ENCODE measurements at places on chromosomes 7 and 10. TPM values are rescaled to one million over a fixed set of nuclear protein-coding genes. Genes with fewer than 3 reads are reported as not detected.

Gene SEMA3D
- not detected for polyA plus RNA-seq

Gene NPTX2
- not detected for polyA plus RNA-seq

Gene ITIH5
- polyA plus RNA-seq = not detected

Gene CCDC146
- polyA plus RNA-seq = 1.0 TPM

Gene PPP1R3C
- polyA plus RNA-seq = not detected

Gene GPR15LG
- polyA plus RNA-seq = not detected

Gene GCC1
- 28.8 TPM for polyA plus RNA-seq

Gene APBB1IP
- polyA plus RNA-seq = 66.4 TPM

Gene UTF1
- not detected for polyA plus RNA-seq

Gene TNS3
- polyA plus RNA-seq = 12.5 TPM

Gene FAM237B
- not detected for polyA plus RNA-seq

Gene HPS1
- 125 TPM for polyA plus RNA-seq

Gene WASHC2A
- 29.9 TPM for polyA plus RNA-seq

Gene DNAJC1
- polyA plus RNA-seq = 17.9 TPM

Gene GRK5
- 18.1 TPM for polyA plus RNA-seq

Gene HOXA3
- polyA plus RNA-seq = not detected

Gene KEL
- polyA plus RNA-seq = not detected

Gene SLC18A2
- polyA plus RNA-seq = 0.19 TPM

Gene WNT16
- 5.9 TPM for polyA plus RNA-seq

Gene OR2A1
- polyA plus RNA-seq = not detected

Gene TUBAL3
- polyA plus RNA-seq = not detected

Gene ZNF736
- 4.6 TPM for polyA plus RNA-seq

Gene EIF5AL1
- polyA plus RNA-seq = 0.18 TPM

Gene NCF1
- polyA plus RNA-seq = 313 TPM

Gene ZNF727
- not detected for polyA plus RNA-seq

Gene CFAP69
- polyA plus RNA-seq = 0.54 TPM

Gene TMED4
- polyA plus RNA-seq = 59.9 TPM

Gene CYP3A4
- polyA plus RNA-seq = not detected

Gene SVIL
- polyA plus RNA-seq = 2.6 TPM

Gene VSTM4
- polyA plus RNA-seq = not detected

Gene FKBP6
- polyA plus RNA-seq = not detected

Gene ADIRF
- not detected for polyA plus RNA-seq

Gene CCDC172
- polyA plus RNA-seq = not detected

Gene CFTR
- not detected for polyA plus RNA-seq

Gene HOXA9
- 0.20 TPM for polyA plus RNA-seq

Gene ZNF853
- polyA plus RNA-seq = 1.5 TPM

Gene CCM2
- 81.8 TPM for polyA plus RNA-seq

Gene PLA2G12B
- polyA plus RNA-seq = not detected

Gene ZSCAN21
- polyA plus RNA-seq = 9.9 TPM

Gene ANKRD1
- not detected for polyA plus RNA-seq

Gene AGMO
- polyA plus RNA-seq = not detected

Gene SHOC2
- 105 TPM for polyA plus RNA-seq

Gene TDRD1
- not detected for polyA plus RNA-seq

Gene ARHGEF35
- 0.86 TPM for polyA plus RNA-seq

Gene MYL10
- polyA plus RNA-seq = not detected

Gene ANKRD61
- polyA plus RNA-seq = 0.24 TPM

Gene PSMC2
- 89.1 TPM for polyA plus RNA-seq

Gene GRB10
- 0.11 TPM for polyA plus RNA-seq

Gene COL13A1
- not detected for polyA plus RNA-seq

Gene TMEM196
- not detected for polyA plus RNA-seq

Gene TAS2R41
- not detected for polyA plus RNA-seq

Gene PLCE1
- polyA plus RNA-seq = 0.49 TPM

Gene ADRA2A
- not detected for polyA plus RNA-seq

Gene PEX1
- polyA plus RNA-seq = 6.2 TPM

Gene EBLN1
- polyA plus RNA-seq = not detected

Gene TRPV5
- polyA plus RNA-seq = not detected

Gene TMEM225B
- 1.6 TPM for polyA plus RNA-seq

Gene DNAJC12
- not detected for polyA plus RNA-seq

Measured in IgD-negative memory B cell (primary cell).